ENCODE measurements at places on chromosomes 11 and 22.

DNA sequence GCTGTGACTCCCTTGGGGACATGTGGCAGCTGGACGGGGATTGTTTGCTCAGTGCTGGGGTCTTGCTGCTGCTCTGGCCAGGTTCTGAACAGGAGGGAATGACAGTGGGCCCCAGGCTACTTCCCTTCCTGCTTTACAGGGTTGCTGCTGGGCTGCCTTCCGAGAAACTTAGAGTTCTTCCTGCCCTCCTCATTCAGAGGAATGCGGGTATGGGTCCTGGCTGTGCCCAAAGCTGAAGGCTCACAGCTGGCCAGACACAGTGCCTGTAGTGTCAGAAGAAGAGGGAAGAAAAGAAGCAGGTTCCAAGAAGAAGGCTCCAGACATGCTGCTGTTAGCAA lies 108.3 kb upstream of the PARVA start:
- no peak for DNase-seq

GRCh38 chr22:18021431-18021830 lies 2.9 kb downstream of the MICAL3 start:
- no peak for DNase-seq

GRCh38 chr22:26995235-26995634 lies 337.8 kb downstream of the MIAT start:
- DNase-seq, result no peak

DNA sequence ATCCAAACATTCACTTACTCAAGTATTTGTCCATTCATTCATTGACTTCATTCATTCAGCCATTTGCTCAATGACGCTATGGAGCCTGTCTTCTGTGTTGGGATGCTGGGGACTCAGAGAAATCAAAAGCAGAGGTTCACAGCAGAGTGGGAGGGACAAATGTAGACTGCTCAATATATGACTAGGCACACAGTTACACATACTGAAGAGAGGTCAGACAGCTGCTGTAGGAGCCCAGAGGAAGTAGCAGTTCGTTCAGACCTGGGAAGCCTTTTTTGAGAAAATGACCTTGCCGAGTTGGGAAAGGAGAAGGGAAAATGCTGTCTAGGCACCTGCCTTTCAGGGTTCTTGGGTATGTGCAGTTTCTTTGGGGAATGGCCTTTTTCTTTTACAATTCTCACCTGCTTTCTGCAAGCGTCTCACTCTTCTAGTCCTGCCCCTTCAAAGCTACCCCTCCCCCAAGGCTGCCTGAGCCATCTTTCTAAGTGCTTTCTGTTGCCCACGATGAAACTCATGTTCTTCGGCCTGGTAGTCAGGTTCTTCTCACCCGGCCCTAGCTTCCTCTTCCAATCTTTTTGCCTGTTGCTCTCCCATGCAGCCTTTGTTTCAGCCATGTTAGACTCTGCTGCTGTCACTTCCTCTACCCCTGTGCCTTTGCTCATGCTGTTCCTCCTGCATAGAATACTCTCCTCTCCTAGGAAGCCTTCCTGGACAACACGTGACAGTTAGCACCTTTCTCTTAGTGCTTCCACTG lies 4.2 kb upstream of the UVRAG start:
- no peak for DNase-seq
